ENCODE measurements at places on chromosomes 4 and X. TPM values are rescaled to one million over a fixed set of nuclear protein-coding genes. Genes with fewer than 3 reads are reported as not detected.
A peak's percentile ranks its signal among the peaks of the same experiment; 100 is the strongest.

HSFX3 gene
- not detected for total RNA-seq

POU4F2 gene
- total RNA-seq, result not detected

AMTN gene
- total RNA-seq, result not detected

DNA sequence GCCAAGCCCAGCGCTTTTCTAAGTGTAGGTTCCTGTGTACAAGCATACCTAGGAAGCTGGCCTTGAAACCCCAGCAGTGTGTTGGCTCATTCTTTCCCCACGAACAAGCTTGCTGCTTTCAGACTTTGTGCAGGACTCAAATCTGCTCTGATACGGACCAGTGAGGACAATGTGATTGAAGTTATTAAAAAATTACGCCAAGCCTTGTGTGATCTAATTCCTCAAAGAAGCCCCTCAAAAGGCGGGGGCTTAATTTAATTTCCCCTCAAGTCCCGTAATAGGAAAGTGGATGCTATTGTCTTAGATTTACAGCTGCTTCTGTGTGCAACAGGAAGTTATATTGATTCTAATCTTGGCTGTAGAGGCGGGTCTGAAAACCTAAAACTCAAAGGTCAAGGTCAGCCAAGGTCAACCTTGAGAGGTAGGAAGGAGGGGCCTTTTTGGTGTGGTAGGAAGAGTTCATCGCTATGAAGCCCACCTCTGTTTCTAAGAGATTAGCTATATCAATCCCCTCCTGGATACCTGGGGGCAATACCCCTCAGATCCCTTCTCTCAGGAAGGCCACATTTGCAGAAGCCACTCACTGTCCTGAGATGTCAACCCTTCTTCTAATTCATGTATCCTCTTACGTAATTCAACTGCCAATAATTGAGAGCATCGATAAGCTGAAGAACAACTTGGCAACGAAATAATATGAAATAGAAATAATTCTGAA is 45.1 kb downstream of the TBC1D9 start:
- no peak for DNase-seq

DNA sequence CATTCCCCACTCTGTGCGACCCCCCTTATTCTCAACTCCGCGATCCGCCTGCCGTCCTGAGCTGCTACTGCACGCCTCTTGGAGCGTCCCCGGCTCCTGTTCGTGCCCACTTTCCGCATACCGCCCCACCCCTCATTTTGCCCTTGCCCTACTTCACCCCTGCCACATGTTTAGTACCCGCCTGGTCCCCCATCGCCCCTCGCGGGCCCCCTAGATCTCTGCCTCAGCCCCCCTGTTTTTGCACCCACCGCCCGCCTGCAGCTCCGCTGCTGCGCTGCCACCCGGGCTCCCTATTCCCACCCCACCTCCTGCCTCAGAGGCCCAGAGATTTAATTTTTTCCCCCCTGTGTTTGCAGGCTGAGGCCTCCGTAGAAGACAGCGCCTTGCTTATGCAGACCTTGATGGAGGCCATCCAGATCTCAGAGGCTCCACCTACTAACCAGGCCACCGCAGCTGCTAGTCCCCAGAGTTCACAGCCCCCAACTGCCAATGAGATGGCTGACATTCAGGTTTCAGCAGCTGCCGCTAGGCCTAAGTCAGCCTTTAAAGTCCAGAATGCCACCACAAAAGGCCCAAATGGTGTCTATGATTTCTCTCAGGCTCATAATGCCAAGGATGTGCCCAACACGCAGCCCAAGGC is 1.4 kb downstream of the MAGED1 start:
- no peak for DNase-seq

AFP gene
- not detected for total RNA-seq

- no peak for DNase-seq
Measured at GRCh38 chr4:74433043-74433442, 11.9 kb upstream of the AREG start.

DNA sequence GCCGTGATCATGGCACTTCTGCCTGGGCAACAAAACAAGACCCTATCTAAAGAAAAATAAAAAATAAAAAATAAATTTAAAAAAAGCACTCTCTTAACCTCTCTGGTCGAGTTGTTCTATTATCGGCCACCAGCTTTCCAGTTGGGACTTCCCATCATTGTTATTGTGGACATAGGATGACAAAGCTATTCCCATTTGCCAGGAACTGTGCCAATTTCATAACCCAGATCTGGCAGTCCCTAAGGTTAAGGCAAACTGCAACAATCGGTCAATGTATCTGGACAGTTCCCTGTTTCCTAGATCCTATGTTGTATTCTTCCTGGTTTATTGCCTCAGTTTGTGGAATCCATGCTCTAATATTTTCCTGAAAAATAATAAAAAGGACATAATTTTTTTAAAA is 17.8 kb upstream of the ANXA5 start:
- no peak for DNase-seq

DNA sequence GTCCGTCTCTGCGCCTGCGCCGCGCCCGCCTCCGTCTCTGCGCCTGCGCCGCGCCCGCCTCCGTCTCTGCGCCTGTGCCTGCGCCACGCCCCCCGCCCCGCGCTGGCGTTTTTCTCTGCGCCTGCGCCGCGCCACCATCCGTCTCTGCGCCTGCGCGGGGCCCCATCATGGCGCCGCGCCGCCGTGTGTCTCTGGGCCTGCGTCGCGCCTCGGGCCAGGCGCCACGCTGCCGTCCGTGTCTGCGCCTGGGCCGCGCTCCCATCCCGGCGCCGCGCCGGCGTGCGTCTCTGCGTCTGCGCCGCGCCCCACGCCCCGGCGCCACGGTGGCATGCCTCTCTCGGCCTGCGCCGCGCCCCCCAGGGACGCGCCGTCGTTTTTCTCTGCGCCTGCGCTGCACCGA is 51.8 kb upstream of the DUX4 start:
- DNase-seq, result no peak

DNA sequence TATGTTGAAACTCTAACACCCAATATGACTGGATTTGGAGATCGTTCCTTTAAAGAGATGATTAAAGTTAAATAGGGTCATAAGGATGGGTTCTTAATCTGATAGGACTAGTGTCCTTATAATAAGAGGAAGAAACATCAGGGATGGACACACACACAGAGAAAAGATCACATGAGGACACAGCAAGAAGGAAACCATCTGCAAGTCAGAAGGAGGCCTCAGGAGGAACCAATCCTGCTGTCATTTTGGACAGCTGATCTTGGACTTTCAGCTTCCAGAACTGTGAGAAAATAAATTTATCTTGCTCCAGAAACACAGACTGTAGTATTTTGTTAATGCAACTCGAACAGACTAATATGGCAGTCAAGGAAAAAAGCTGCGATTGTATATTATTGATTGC is 631.5 kb downstream of the PCDH7 start:
- no peak for DNase-seq

NAP1L2 gene
- 2.1 TPM for total RNA-seq

DNA sequence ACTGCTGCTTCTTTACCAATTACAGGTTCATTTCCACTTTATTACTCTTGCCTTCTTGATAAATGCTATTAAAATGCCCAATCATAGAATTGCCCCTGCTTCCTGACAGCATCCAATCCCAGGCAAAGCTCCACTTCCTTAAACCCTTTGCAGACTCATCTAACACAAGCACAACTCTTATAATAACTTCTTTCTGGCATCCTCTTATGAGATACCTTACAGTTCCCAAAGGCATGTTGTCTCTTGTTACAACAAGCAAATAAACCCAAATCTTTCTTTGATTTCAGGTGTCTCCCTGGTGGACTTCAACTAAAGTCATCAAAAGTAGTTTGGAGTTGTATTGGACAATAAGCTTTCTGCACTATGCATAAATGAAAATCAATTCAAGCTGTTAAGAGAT is 22.5 kb upstream of the ADH7 start:
- no peak for DNase-seq

KCNE5 gene
- not detected for total RNA-seq

GRCh38 chr4:19577097-19577496 is 674.6 kb upstream of the SLIT2 start:
- DNase-seq, result no peak

GC gene
- total RNA-seq, result 0.86 TPM

DNA sequence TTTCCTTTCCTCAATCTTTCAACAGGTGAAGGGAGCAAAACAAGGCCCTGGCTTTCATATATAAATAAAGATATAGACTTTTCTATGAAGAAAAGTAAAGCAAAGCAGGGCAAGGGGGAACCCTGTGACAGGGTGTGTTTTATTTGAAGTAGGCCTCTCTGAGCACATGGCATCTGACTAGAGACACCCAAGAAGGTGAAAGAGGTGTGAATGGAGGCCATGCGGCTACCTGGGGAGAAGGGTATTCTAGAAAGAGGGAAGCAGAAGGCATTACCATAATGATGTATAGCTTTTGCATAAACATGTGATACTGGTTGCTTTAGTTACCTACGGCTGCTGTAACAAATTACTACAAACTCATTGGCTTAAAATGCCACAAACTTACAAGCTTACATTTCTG is 75.8 kb downstream of the DHX15 start:
- no peak for DNase-seq

SOX3 gene
- total RNA-seq, result not detected

GRCh38 chrX:70033348-70034051 is 16.2 kb downstream of the AWAT2 start:
- no peak for DNase-seq

CDX4 gene
- total RNA-seq, result not detected

DNA sequence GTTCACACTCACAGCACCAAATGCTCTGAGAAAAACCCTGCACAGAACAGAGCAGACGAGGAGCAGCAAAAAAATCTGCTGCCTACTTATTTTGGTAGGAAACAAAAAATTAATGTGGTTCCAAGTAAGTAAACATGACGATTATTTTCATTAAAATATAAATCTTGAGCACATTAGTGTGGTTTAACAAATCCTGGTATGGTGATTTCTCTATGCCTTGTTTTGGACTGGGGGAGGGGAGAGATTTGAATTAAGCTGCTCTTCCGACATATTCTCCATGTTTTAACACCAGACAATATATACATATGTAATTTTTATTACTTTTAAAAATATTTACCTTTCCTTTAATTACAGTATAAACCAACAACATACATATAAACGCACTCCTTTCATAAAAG is 1.8 kb downstream of the CAMK2D start:
- no peak for DNase-seq

LINC00632 gene
- 173 TPM for total RNA-seq

DNA sequence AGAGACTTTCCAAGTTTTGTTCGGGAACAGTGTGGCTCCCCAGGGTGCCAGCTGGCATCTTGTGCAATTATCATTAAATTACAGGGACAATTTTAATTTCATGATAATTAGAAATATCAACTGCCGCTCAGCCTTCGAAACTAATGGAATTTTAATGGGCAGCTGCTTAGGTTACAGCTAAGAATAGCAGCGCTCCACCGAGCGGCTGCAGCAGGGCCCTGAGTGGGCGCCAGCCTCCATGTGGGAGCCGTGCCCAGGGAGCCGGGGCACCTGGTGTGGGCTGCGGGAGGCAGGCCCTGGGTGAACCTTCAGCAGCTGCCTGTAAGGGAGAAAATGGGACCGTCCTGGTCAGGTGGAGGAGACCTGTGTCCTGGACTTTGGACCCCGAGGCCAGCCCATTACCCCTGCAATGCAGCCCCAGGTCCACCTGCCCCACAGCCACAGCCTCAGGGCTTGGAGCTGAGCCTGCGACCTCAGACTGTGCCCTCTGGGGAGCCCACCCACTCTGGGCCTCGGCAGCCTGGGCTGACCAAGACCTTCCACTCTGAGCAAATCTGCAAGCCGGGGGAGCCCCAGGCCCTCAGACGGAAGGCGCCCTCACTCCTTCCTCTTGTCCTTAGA is 21.1 kb downstream of the MSANTD1 start:
- no peak for DNase-seq

MAGEA11 gene
- not detected for total RNA-seq

DNA sequence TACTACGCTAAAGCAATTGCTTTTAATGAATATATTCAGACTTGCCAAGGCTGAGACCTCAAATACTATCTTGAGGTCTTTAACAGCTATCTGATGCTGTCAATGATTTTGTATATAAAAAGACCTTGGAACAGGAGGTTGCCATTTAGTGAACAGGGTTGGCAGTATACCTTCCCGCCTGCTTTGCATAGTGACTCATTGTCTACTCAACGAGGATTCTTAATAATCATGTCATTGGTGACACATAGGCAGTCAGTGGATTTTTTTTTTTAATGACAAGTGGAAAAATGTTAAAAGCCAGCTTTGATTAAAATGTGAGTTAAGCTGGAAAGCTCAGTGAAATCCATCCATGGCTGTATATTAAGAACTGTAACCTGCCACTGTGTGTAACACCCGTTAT is 164.0 kb downstream of the ASMT start:
- no peak for DNase-seq

DNA sequence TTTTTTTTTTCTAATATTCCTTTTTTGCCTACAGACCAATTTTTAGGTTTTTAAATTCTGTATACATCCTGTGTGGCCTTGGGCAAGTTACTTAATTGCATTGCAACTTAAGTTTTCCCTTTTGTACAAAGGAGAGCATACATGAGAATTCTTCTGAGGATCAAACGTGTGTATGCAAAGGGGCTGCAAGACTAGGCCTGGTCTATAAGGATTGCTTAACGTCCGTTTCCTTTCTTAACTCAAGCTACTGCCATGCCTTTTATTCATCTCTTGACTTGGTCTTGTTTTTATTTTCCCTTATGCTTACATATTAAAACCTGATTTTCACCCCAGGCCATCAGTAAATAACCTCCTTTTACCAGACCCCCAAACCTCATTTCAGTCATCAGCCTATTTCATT is 13.6 kb downstream of the RBPJ start:
- DNase-seq, result no peak

DNA sequence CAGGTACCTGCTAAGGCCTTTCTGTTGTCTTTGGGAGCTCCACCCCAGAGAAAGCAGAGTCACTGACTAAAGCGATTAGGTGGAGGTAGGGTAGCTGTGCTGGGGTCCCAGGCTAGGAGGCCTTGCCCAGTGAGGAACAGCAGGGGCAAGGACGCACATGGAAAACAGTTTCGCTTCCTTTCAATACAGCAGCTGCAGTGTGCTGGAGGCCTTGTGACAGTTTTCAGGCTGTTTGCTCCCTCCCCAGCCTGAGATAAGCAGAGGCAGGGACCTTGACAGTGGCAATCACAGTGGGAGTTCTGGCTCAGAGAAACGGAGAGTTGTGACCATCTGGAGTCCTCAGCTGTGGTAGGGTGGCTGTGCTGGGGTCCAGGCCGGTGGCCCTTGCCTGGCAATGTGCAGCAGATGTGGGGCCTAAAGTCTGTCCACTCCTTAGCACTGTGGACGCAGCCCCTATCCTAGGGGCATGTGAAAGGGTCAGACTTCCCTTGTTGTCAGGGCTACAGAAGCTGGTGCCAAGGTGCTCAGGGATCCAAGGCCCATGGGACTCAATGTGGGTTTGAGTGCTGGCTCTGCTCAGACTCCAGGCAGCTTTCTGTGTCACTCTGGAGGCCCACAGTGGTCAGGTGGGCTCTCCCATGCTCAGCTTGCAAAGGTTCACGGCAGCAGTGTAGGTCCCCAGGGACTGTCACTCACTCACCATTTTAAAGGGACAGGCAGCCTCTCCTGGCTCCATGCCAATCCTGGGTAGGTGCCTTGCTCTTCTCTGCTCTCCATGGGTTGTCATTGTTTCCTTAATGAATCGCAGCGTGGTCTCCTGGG is 534.9 kb upstream of the FMR1 start:
- DNase-seq, result peak; percentile 4

GRCh38 chr4:107147873-107148272 is 111.8 kb upstream of the DKK2 start:
- DNase-seq, result no peak

GRCh38 chr4:2817701-2818350 is 24.9 kb downstream of the SH3BP2 start:
- DNase-seq, result no peak

- no peak for DNase-seq
Measured at GRCh38 chrX:103376979-103377324, 614 bp downstream of the BEX3 start.

HTN3 gene
- not detected for total RNA-seq

DMD gene
- total RNA-seq, result 29.4 TPM

All from lower lobe of right lung (tissue), 2 donors.